Glomerular endothelial cell (primary cell): ENCODE measurements at places on chromosomes 5 and 9.

DNA sequence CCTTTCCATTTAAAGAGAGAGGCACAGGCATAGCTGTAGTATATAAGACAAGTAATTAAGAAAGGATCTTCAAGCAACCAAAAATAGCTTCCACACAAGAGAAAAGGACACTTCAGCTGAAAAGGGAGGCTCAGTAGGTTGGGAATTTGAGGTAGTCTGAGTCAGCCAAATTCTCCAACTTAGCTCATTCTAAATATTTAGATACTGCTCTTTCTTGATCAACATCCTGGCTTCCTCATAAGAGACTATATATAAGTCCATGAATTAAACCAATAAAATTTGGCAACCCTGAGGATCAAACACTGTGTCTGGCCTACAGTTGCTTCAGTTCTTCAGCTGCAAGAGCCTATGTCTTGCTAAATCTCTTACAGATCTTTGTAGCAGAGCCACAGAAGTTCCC is 17.8 kb downstream of the HINT1 start:
- no peak for DNase-seq

DNA sequence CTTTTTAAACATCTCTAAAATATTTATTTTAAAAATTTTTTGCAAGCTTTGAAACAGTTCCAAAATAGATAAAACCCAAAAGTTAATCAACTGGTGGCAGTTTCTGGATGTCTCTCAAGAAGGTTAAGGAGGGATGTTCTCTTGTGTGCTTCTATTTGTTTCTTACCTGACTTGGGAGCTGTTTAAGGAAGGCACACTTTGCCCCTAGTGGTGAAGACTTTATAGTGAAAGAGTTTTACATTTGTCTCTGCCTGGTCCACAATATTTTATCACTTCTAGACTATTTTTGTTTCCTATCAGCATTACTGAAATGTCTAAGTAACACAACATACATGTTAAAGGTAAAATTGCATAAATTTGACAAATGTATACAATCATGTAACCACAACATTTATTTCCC is 552.8 kb downstream of the SEMA5A start:
- no peak for DNase-seq

GRCh38 chr5:104659497-104659896 is 1096.9 kb upstream of the NUDT12 start:
- DNase-seq: no peak

DNA sequence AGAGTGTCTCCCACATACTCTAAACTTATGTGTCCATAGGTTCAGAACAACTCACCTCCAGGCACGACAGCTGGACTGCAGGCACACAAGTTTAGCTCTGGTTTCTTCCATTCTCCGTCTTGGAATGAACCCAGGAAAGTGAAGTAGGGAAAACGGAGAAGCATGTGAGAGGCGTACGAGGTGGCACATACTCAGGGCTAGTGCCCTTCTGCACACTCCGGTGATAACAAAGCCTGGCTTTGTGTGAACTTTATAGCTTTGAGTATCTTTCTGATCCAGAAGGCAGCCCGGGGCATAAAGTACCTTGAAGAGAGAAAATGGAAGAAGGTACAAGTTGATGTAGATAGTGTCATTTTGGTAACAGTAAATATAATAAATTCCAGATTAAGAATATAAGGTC is 11.1 kb upstream of the HTR4 start:
- no peak for DNase-seq
